ENCODE measurements at places on chromosomes 16 and 17.

GRCh38 chr17:69857412-69857835, 217.6 kb upstream of the KCNJ16 start:
- DNase-seq = peak; percentile 22

GRCh38 chr17:49926886-49927285, 42.1 kb upstream of the DLX4 start:
- no peak for DNase-seq

- no peak for DNase-seq
Measured at GRCh38 chr17:321386-321941, 31.1 kb downstream of the RPH3AL start.

GRCh38 chr17:46800573-46800972, 17.9 kb downstream of the WNT3 start:
- no peak for DNase-seq

DNA sequence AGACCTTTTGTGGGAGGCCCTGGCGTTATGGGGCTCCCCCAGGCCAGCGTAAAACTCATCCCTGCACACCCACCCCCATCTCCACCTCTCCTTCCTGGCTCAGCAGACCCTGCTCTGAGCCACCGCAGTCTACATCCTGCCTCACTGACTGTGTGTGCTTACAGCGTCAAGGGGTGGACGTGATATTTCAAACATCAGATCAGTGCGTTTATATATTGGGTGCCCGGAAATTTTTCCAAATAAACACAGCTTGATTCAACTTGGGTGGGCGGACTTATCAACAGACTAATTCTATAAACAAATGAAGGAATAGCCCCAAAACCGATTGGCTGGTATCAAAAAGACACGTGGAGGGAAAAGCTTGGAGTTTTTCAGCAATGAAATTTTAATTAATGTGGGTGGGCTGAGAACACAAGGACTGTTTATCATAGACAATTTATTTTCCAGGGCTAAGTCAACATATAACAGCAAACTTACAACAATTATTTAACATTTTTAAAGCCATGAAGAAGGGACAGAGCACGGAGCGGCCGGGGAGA, at the start of gene FOXL1:
FOXL1 (plus strand) TSS at position 489 of the 539 bp plus-strand sequence. CDS start 175 bp downstream, outside the sequence.
- no peak for DNase-seq

- DNase-seq = peak; percentile 13
Measured at GRCh38 chr16:57892041-57892440, 78.9 kb downstream of the CNGB1 start.

GRCh38 chr17:12406623-12407215, 259.0 kb upstream of the MYOCD start:
- DNase-seq = no peak

- no peak for DNase-seq
Measured at GRCh38 chr17:384622-385177, 32.1 kb upstream of the RPH3AL start.

DNA sequence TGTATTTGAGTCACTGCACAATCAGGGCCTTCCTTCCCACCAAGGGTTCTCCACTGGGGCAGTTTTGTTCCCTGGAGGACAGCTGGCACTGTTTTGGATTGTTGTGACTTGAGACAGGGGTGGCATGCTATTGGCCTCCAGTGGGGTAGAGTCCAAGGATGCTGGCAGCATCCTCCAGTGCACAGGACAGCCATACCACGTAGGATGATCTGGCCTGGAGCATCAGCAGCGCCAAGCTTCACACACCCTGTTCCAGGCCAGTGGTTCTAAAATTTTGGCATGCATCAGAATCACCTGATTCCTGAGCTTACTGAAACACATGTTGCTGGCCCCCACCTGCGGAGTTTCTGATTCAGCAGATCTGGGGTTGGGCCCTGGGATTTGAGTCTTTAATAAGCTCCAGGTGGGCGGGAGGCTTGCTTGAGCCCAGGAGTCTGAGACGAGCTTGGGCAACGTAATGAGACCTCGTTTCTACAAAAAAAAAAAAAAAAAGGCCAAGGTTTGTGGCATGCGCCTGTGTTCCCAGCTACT, 83.2 kb downstream of the MGAT5B start:
- DNase-seq = no peak

- no peak for DNase-seq
Measured at GRCh38 chr16:50261160-50261706, 5.1 kb upstream of the ADCY7 start.
